ENCODE measurements at places on chromosomes 13 and 19.

DNA sequence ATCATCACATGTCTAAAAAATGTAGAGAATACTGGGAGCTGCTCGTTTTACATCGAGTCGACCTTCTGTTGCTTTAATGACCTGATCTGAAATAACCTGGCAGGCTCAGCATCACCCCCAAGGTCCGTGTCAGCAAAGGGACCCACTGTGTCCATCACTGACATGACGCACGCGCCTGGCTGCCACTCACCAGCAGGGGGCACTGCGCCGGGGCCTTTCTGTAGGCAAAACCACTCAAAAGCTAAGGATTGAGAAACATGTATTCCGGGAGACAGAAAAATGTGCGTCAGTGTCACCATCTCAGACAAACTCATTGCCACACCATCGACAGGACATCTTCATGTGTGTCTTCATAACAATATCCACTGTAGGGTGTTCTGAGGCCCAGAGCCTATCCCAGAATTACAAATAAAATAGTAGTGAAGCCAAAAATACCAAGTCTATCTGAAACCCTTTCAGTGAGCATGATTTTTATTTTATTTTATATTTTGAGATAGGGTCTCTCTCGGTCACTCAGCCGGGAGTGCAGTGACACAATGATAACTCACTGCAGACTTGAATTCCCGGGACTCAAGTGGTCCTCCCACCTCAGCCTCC is 130.3 kb upstream of the LSM14A start:
- DNase-seq, result peak; percentile 40

DNA sequence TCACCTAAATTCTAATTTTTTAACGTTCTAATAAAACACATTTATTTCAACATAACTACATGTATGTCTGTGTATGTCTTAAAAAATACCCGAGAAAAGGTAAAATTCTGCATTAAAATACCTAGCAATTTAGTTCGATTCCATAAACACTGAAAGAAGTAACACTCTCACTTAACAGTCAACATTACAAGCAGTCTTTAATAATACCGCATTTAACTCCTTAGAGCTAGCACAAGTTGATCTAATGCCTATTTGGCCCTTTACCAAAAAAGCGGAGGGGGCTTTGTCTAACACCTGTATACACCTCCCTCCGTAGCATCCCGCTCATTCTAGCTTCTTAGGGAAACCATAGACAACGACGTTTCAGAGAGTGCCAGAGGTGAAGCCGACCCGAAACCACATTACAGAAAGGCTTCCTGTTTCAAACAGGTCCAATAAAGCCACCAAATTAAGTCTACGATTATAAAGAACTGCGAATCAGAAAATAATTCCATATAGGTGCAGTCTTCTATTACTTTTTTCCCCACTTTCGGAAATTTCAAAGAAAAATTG is 1.2 kb downstream of the SPART start:
- DNase-seq, result no peak

- no peak for DNase-seq
Measured at GRCh38 chr19:10510301-10510802, 6.9 kb downstream of the S1PR5 start.

GRCh38 chr13:80555796-80556678 is 215.1 kb upstream of the SPRY2 start:
- DNase-seq, result no peak

DNA sequence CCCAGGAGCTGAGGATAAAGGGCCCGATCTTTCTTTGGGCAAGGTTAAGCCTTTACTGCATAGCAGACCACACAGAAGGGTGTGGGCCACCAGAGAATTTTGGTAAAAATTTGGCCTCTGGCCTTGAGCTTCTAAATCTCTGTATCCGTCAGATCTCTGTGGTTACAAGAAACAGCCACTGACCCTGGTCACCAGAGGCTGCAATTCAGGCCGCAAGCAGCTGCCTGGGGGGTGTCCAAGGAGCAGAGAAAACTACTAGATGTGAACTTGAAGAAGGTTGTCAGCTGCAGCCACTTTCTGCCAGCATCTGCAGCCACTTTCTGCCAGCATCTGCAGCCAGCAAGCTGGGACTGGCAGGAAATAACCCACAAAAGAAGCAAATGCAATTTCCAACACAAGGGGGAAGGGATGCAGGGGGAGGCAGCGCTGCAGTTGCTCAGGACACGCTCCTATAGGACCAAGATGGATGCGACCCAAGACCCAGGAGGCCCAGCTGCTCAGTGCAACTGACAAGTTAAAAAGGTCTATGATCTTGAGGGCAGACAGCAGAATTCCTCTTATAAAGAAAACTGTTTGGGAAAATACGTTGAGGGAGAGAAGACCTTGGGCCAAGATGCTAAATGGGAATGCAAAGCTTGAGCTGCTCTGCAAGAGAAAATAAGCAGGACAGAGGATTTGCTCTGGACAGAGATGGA is 8.4 kb upstream of the CEACAM19 start:
- no peak for DNase-seq

DNA sequence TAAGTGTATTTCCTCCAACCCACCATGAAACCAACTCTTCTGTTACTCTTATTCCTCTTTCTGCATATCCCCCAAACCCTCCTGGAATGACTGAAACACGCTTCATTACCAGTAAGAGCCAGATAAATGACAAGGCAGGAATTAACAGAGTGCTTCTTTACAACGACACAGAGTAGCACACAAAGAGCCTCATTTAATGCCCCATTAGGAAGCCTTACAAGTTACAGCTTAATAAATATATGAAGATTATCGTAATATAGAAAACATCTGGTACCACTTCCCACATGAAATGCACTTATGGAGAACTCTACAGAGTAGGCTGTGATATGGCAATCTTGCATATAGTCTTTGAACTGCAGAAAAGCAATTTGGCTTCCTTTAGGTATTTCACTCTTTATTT is 116.8 kb downstream of the ENOX1 start:
- DNase-seq, result no peak

- no peak for DNase-seq
Measured at GRCh38 chr19:19334063-19334988, 13.7 kb downstream of the MAU2 start.

DNA sequence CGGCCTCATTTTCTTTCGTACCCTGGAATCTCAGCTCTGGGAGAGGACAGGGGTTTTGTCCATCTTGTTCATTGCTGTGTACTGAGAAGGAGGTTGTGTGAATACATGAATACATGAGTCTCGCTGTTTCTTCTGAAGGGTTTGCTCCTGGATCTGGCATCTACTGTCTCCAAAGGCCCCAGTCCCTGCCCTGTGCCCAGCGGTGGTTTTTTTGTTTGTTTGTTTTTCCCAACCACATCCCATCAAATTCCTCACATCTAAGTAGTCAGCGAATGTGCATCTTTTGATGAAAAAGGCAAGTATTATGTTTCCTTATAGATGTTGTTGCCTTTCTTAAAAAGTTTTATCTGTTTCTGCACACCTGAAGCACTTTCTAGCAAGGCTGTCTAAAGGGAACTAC is 12.5 kb downstream of the DCAF15 start:
- no peak for DNase-seq

DNA sequence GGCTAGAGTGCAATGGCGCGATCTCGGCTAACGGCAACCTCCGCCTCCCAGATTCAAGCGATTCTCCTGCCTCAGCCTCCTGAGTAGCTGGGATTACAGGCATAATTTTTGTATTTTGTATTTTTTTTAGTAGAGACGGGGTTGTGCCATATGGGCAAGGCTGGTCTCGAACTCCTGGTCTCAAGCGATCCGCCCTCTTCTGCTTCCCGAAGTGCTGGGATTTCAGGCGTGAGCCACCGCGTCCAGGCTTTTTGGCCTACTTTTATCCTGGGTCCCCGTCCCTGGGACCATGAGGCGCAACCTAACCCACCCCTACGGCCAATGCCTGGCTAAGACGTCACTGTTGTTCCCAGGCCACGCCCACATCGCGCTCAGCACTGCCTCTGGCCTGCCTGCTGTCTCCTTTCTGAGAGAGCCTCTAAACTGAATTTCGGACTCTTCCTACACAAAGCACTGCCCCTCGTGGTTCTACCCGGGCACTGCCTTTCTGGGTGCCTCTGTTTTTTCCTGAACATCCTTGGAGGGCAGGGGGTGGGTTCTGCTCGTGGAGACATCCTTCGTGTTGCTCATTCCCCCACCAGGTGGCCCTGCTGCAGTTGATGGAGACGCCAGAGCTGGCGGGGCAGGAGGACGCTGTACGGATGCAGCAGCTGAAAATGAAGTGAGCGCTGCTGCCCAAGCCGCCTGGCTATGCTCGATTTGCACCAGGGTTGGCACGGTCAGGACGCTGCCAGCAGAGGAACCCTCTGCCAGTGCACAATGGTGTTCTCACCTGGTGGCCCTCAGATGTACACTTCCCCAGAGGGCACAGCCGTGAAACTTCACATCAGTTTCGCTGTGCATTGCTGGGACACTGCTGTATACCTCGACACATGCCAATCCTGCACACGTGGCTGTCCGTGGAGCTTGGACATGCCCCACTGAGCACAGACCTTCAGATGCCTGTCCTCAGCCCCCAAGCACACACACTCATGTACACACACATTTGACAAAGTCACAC is 2.0 kb downstream of the REX1BD start:
- DNase-seq, result peak; percentile 77

GRCh38 chr19:40381321-40381720 is 8.7 kb downstream of the HIPK4 start:
- DNase-seq, result no peak

DNA sequence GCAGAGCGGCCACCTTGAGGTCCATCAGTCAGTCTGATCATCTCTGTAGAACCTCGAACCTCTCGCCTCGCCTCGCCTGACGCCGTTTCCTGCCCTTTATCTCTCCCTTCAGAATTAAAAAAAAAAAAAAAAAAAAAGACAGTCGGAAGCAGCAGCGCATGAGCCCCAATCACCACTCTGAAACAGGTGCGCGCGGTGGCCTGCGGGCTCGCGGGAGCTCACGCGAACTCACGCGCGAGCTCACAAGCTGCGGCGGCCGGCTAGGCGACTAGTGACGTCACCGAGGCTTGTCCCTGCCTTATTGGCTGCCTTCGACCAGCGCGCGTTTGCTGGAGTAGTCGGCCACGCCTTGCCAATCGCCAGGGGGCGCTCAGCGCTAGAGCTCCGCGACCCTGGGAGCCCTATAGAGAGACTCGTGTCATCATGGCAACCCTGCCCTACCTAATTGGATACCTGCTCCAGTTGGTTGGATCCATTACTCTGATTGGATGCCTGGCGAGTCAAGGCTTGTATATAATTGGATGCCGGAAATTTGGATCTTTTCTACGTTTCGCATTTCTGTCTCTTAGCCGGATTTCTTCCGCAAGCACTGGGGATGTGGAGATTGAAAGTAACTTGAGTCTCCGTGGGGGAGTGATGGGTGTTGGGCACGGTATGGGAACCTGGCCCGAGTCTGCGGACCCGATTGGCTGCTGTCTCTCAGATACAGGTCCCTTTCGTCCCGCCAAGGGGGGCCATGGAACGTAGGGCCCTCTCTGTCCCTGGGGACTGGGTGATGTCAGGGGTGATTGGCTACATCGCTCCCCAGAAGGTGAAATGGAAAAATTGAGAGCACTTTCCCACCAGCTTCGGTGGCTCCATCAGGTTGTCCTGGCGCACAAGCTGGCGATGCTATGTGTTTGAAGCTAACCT is 31.6 kb downstream of the SYT3 start:
- DNase-seq, result peak; percentile 100

GRCh38 chr19:39532233-39533002 is at the start of gene EID2B:
Gene EID2B, minus strand, starts transcription at chr19:39532852. Its CDS starts 50 bp downstream, at chr19:39532802.
- peak; percentile 99 for DNase-seq

DNA sequence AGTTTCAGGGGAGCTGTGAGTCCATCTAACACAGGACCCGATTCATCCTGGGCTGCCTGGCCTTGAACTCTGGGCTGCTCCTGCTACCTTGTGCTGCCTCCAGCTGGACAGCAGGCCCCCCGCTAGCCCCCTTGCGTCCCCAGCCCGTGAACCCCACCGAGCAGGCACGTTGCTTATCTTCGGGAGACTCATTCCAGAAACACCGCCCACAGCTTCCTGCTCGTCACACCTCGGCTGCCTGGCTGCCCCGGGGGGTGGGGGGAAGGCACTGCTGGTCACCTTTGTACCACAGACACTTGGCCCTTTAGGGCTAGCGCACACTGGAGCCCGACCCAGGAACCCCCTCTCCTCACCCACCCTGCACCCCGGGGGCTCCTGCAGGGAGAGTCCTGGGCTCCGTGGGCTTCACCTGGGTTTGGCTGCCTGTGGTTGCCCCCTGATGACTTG is 48.1 kb downstream of the CRTC1 start:
- no peak for DNase-seq

- no peak for DNase-seq
Measured at GRCh38 chr19:46017095-46017429, 5.8 kb downstream of the PGLYRP1 start.

DNA sequence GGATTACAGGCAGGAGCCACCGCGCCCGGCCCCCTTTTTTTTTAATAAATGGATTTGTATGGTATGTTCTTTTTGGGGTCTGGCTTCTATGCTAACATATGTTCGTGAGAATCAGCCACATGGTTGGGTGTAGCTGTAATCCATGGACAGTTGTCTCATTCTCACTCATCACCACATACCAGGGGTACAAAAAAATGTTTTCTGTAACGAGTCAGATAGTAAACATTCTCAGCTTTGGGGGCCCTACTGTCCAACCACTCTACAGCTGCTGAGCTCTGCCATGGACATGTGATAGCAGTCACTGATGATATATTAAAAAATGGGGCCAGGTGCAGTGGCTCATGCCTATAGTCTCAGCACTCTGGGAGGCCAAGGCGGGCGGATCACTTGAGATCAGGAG is 5.1 kb upstream of the RETN start:
- no peak for DNase-seq

DNA sequence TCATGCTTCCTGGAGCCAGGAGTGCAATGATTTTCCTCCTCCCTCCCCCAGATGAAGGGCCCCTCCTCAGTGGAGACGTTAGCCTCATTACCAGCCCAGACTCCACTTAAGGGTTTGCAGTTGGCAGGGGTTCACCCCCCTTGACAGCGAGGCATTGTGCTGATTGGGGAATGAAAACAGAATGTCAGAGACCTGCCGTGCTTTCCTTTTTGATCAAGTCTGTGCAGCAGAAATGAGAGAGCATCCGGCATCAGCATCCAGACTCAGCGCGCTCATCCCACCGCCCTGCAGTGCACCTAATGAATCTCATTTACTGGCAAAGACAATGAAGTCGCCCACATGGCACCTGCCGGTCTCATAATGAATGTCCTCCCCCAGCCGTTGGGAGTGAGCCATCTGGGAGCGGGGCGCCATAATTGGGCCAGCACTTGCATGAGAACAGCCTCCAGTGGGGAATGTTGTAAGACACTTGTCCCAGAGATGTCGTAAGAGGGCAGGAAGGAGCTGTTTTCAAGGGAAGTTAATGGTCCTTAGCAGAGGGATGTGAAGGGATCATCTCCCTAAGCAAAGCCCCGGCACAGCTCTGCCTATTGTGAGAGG is 98.3 kb upstream of the UQCRFS1 start:
- DNase-seq, result no peak

DNA sequence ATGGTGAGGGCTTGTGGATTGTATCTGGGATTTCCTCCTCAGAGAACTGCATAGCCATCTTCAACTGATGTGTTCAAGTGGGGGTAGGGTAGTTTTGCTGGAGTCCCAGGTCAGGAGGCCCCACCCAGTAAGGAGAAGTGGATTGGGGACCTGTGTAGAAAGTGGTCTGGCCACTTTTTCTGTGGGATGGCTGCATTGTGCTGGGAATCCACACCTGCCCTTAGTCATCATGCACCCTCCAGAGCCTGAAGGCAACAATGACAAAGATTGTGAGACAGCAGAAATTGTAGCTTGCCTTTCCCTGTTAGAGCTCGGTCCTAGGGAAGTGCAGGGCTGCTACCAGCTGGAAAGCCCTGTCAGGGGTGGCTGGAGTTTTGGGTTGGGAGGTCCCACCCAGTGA is 255.4 kb downstream of the NDFIP2 start:
- DNase-seq, result no peak
